Calu3 (cell line): ENCODE measurements at places on chromosomes 6 and 20. TPM values are rescaled to one million over a fixed set of nuclear protein-coding genes. Genes with fewer than 3 reads are reported as not detected.

GRCh38 chr20:13909067-13909466 is 81.3 kb downstream of the SEL1L2 start:
- no peak for DNase-seq

The HCK gene
- total RNA-seq, result not detected in 2 replicates

The PDYN gene
- total RNA-seq, result not detected in 2 replicates

DNA sequence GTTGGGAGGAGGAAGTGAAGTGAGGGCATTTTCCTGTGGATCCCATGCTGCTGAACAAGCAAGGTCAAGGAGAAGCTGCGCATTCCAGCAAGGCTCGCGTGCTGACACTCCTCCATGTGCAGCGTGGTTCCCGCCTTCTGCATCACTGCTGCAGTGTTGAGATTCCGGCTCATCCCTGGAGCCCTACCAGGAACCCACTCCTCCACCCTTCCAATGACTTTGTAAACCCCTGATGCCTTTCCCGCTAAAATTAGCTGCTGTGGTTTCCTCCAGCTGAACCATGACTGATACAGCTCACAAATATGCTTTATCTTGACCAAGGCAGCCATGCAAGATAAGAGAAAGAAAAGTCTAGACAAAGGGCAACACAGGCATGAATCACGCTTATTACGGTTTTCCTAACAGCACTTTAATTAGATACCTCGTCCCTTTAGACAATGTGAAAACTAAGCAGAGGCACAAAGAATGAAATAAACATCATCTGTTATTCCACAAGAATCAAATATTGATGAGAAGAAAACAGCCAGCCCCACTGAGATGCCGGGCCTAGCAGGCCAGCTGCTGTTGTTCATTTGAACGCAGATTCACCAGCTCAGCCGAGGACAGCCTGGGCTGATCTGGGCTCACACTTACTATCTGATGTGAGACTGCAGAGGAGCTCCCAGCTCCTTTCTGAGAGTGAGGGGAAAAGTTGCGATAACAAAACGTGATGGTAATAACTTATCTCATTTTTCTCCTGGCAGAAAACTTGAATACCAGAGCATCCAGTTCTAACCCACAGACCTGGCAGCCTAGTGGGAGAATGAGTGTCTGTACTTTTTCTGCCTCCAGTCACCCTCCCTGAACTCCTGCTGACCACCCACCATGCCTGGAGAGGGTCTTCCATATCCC is 14.2 kb upstream of the BNIP5 start:
- DNase-seq, result peak; percentile 34

The MYLIP gene
- 8.1 and 10.1 TPM in 2 replicates for total RNA-seq

DNA sequence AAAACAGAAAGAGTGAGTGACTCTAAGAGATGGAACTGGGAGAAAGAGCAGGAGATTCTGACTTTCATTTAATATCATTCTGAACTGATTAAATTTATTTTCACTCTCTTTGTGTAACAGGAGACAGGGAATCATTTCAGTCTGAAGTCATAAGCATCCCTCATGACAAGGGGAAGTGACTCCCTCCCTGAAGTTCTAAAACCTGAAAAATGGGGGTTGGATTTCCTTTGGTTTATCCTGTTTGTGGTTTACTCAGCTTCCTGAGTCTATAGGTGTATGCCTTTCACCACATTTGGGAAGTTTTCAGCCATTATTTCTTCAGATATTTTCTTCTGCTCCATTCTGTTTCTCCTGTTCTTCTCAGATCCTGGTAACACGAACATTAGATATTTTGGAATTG is 3.4 kb upstream of the FKBP1A start:
- DNase-seq, result no peak

DNA sequence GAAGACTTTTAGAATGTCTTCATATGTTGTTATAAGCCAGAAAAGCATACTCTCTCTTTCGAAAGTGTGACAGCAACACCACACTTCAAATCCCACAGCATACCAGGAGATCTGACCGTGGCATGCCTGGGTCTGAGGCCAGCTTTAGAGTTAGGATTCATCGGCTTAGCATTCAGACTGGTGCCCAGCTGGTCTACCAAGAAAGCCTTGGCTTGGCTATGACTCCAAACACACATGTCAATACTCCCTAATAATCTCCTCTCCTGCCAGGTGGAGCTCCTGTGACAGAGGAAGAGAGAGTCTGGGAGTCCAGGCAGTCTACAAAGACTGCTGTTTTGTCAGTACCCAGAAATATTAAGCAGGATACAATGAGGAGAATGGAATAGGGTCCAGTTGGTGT is 77.1 kb upstream of the MAN1A1 start:
- DNase-seq, result no peak

The WFDC12 gene
- not detected in 2 replicates for total RNA-seq

GRCh38 chr6:46419576-46420002 is 71.7 kb downstream of the RCAN2 start:
- peak; percentile 55 for DNase-seq

GRCh38 chr6:6689400-6690143 is 101.1 kb downstream of the LY86 start:
- DNase-seq, result no peak

The MEP1A gene
- not detected in 2 replicates for total RNA-seq

- no peak for DNase-seq
These were observed 283.0 kb upstream of the NOX3 start for GRCh38 chr6:155738602-155739105.

The PRPF6 gene
- total RNA-seq, result 111 and 113 TPM in 2 replicates

The TGM3 gene
- not detected in 2 replicates for total RNA-seq

- no peak for DNase-seq
These were observed 26.0 kb upstream of the MYMX start for GRCh38 chr6:44190715-44191114.

- DNase-seq, result no peak
These were observed 71.5 kb upstream of the PLN start for GRCh38 chr6:118476551-118476950.

GRCh38 chr6:107488875-107489635 is 862 bp upstream of the SOBP start:
- peak; percentile 23 for DNase-seq

The ZNF311 gene
- total RNA-seq, result 1.4 and 2.2 TPM in 2 replicates

DNA sequence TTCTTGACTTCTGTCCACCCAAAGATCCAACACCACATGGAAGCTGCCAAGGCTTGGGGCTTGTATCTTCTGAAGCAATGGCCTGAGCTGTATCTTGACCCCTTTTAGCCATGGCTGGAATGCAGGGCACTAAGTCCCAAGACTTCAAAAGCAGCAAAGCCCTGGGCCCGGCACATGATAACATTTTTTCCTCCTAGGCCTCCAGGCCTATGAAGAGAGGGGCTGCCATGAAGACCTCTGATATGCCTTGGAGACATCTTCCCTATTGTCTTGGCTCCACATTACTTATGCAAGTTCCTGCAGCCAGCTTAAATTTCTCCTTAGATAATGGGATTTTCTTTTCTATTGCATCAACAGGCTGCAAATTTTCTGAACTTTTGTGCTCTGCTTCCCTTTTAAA is 1252.6 kb upstream of the CITED2 start:
- DNase-seq, result no peak

The TCF19 gene
- 43.2 and 49.5 TPM in 2 replicates for total RNA-seq

- DNase-seq, result no peak
These were observed 43.7 kb upstream of the MEI4 start for GRCh38 chr6:77609106-77609505.

DNA sequence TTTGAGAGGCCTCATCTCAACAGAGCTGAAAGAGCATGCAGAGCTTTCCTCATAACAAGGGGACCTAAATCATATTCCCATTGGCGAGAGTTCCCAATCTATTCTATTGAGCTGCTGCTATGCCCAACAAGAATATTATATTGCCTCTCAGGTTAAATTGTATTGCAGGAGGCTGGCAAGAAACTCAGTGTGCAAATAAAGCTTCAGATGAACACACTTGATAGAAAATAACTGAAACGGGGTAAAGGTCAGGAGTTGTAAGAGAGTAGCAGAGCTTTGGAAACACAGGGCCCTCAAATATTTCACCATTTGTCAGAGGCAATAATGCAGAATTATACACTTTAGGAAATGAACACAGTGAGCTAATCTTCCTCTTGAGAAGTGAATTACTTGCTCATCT is 364.3 kb upstream of the SPTLC3 start:
- DNase-seq, result no peak

The PROKR2 gene
- not detected in 2 replicates for total RNA-seq

- no peak for DNase-seq
These were observed 705.0 kb upstream of the EPHA7 start for GRCh38 chr6:94124333-94124732.

DNA sequence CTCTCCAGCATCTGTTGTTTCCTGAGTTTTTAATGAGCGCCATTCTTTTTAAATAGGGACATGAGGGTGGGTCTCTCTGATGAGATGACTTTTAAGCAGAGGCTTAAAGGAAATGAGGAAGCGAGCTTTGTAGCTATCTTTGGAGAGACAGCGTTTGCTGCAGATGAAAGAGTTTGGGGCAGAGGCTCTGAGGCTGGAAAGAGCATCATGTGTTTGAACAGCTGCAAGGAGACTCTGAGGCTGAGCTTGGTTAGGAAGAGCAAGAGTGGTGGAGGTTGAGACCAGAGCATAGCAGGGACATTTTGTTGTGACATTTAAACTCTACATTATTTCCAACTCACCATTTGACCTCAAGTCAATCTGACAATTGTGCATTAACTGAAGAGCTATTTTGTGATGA is 38.3 kb upstream of the TMX4 start:
- DNase-seq, result no peak

The ERVFRD-1 gene
- total RNA-seq, result not detected in 2 replicates
